ENCODE measurements at places on chromosomes 4 and X.
A peak's percentile ranks its signal among the peaks of the same experiment; 100 is the strongest.

GRCh38 chr4:26204911-26205370, 115.9 kb upstream of the RBPJ start:
- no peak for DNase-seq

- no peak for DNase-seq
Observed at GRCh38 chr4:3239998-3240920, 8.7 kb upstream of the MSANTD1 start.

GRCh38 chrX:107734646-107735045, 40.9 kb downstream of the TSC22D3 start:
- DNase-seq = no peak

DNA sequence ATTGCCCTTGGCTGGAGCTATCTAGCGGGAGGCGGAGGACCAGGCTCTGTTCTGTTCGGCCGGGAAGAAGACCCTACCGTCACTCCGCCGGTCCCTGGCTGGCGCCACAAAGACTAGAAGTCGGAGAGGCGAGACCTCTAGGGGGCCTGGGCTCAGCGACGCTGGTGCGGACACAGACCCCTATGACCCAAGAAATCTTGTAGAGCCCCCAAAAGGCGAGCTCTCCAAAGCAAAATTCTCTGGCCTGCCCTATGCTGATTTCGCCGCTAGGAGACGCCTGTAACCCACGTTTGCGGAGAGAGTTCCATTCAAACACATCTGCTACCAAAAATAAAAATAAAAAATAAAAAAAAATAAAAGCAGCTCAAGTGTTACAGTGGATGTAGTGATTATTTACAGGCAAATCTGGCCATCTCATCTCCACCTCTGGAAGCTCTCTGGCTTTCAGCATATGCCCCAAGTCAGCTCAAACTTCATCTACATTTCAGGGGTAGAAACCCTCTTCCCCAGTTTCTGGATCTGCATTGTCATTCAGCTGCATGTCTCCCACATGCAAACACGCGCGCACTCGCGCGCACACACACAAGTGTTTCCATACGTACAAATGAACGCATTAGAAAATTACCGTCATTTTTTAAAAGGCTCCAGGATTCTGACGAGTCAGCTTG, 2.4 kb upstream of the PCDH10 start:
- peak; percentile 29 for DNase-seq
